ENCODE measurements at places on chromosomes 6 and 20.

GRCh38 chr6:35587167-35587566 is 74.5 kb upstream of the TULP1 start:
- no peak for DNase-seq

- no peak for DNase-seq
Measured at GRCh38 chr6:125888989-125889656, 67.4 kb upstream of the HINT3 start.

- no peak for DNase-seq
Measured at GRCh38 chr6:14943116-14943515, 302.8 kb upstream of the JARID2 start.

- DNase-seq: no peak
Measured at GRCh38 chr20:32510601-32511357, 74.4 kb downstream of the NOL4L start.
